ENCODE measurements at places on chromosomes 1 and 21.
A peak's percentile ranks its signal among the peaks of the same experiment; 100 is the strongest.

GRCh38 chr1:40143891-40144575, 17.2 kb upstream of the RLF start:
- peak; percentile 39 for DNase-seq

DNA sequence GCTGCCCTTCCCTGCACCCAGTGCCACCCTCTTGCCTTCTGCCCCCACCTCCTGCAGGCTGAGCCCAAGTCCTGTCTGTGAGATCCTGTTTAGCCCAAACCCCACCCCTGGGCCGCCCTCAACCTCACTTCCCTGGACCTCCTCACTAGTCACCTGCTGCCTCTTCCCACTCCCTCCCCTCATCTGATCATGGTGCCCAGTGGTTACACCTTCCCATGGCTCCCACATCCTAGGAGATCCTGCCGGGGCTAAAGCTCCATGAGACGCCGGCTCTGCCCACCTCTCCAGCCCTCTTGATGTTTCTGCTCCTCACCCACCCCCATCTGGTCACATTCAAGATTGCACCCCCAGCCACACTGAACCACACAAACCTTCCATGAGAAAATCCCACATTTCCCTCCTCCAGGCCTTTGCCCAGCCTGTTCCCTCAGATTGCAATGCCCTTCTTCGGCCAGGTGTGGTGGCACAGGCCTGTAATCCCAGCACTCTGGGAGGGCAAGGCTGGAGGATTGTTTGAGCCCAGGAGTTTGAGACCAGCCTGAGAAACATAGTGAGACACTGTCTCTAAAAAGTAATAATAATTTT, 17.0 kb downstream of the TTC39A start:
- DNase-seq, result peak; percentile 6

DNA sequence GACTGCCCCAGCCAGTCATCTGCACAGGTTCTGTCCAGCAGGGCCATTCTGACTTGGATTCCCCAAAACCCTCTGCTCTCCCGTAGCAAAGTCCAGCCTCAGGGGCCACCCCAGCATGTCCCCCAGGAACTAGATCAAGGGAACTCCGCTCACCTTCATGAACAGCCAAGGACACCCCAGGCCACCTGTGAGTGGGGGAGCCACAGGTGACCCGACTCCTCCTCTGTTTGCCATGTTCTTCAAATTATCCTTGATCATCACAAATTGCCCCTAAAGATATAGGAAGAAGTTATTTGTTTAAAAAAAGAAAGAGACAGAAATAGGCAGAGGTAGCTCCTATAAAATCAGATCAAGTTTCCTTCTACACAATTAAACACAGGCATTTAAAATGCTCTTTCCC, 475.0 kb downstream of the MATN1 start:
- no peak for DNase-seq

- no peak for DNase-seq
Observed at GRCh38 chr1:81654147-81654546, 146.6 kb upstream of the ADGRL2 start.

DNA sequence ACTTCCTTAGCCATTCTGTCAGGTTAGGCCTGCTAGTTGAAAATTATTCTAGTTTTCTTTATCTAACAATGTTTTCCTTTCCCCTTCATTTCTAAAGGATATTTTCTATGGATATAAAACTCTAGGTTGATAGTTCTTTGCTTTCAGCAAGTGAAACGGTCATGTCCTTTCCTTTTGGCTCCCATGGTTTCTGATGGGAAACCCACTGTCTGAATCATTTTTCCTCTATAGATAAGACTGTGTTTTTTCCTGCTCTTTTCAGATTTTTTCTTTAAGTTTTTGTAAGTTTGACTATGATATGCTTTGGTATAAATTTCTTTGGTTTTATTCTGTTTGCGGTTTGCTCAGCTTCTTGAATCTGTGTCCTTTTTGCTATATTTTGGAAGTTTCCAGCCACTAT, 800.9 kb downstream of the USP25 start:
- no peak for DNase-seq

GRCh38 chr1:156923670-156924477, 3.4 kb downstream of the LRRC71 start:
- DNase-seq, result no peak

DNA sequence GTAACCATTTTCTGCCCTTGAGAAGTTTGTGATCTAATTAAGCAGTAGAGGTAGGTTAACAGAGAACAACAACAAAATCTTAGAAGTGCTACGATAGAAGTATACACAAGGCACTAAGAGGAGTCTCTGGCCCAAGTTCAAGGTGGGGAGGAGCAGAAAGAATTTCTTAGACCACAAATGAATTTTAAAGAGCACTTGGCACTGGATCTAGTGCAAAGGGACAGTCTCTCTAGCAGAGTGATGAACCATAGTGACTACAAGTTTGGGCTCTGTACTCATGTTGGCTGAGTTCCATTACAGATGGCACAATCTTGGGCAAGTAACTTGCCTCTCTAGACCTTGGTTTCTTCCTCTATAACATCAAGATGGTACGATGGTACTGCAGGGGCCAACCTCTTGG, 33.3 kb upstream of the PIGC start:
- DNase-seq, result no peak

- no peak for DNase-seq
Observed at GRCh38 chr1:86646256-86646655, 58.1 kb upstream of the SH3GLB1 start.

GRCh38 chr1:68384321-68384813, 65.4 kb downstream of the RPE65 start:
- DNase-seq, result peak; percentile 97

DNA sequence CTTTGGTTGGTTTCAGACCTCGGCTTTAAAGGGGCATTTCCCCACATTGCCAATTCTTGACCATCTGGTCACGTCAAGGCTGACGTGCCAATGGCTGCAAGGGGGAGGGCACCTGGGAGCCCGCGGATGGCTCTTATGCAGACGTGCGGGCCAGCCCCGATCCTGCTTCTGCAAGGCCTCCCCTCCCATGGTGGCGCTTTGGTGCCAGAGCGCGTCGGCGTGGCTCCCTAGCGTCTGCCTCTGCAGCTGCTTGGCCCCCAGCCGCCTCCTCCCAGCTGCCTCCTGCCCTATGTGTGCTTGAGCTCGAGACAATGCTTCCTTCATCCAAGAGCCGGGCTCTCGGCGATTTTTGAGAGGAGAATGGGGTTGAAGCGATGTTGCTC, 29.1 kb downstream of the SKI start:
- DNase-seq, result no peak

- no peak for DNase-seq
Observed at GRCh38 chr1:242569867-242570266, 45.4 kb upstream of the PLD5 start.

GRCh38 chr1:245084551-245084950, 70.2 kb upstream of the KIF26B start:
- DNase-seq, result no peak

DNA sequence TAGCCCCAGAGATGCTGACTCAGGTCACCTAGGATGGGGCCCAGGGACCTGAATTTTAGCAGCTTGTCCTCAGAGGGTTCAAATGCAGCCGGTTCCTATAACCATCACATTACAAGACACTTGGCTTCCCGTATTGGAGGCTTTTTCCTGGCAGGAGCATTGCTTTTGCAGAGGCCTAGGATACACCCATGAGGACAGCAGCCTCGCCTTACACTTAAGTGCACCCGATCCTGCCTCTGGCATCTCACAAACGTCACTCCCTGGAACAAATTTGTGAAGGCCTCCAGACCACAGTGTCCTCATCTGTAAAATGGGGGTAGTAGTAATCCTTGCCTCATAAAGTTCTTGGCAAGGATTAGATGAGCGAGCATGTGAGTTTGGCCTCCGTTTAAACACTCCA, 130.0 kb downstream of the KAZN start:
- DNase-seq, result no peak

DNA sequence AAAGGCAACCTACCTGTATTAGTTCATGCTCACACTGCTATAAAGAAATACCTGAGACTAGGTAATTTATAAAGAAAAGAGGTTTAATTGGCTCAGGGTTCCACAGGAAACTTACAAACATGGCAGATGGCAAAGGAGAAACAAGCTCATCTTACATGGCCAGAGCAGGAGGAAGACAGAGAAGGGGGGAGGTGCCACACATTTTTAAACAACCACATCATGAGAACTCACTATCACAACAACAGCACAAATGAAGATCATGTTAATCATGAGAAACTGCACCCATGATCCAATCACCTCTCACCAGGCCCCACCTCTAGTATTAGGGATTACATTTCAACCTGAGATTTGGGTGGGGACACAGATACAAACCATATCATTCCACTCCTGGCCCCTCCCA, 90.6 kb upstream of the KCTD3 start:
- no peak for DNase-seq

DNA sequence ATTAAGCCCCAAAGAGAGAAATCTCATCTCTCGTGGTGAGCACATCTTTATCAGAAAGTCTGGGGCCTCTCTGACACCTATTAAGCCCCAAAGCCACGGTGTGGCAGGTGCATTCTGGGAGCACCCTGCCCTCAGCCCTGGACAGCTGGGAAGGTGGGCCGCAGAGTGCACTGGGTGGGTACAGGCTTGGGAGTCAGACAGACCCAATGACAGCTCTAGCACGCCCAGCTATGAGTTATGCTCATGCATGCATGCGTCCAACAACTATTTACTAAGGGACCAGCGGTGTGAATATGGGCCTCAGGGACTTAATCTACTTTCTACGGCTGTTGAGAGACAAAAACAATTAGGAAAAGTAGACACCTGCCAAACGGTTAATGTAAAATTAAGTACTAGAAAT, 46.6 kb downstream of the SLC66A1 start:
- DNase-seq, result no peak

GRCh38 chr1:40396420-40396819, 22.9 kb downstream of the SMAP2 start:
- DNase-seq, result no peak

- DNase-seq, result no peak
Observed at GRCh38 chr1:184017306-184017705, 20.2 kb downstream of the COLGALT2 start.

- DNase-seq, result no peak
Observed at GRCh38 chr1:61120246-61120840, 38.0 kb downstream of the NFIA start.

- no peak for DNase-seq
Observed at GRCh38 chr1:180521474-180522212, 19.3 kb upstream of the ACBD6 start.

DNA sequence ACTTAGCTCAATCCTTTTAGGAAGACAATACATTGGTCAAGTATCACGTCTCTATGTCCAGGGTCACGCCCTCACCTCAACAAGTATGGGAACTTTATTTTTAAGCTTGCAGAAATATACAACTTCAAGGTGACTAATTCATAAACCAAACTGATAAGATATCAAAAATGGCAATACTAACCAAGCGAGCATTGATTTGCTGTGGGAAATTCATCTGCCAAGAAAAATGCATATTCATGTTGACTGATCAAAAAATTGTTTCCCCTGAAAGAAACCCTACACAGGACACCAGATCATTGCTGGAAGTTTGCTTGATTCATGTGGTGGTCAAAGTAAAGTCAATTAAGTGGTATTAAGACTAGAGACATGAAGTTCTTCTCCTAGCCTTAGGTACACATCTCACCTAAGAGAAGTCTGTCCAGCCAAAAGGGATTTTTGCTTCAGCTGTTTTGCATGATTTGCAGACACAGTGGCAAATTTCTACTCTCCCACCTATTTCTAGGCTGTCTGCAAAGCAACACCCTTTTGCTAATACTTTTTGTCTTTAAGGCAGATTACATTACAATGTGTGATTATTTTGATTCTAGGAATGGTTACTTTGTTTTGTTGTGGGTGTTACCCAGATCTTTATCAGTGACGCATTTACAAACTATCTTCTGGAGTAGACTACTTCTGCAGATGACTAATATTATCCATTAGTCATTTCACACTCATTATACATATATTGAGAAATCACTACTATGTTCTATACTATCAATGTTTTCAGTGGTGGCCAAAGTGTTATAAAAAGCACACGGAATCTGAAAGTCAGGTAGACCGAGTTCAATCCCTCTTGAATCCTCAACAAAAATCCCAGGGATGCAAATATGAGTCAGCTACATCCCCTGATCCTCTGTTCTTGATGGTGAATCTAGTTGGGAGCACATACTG, 12.4 kb downstream of the SAMSN1 start:
- DNase-seq, result peak; percentile 88

DNA sequence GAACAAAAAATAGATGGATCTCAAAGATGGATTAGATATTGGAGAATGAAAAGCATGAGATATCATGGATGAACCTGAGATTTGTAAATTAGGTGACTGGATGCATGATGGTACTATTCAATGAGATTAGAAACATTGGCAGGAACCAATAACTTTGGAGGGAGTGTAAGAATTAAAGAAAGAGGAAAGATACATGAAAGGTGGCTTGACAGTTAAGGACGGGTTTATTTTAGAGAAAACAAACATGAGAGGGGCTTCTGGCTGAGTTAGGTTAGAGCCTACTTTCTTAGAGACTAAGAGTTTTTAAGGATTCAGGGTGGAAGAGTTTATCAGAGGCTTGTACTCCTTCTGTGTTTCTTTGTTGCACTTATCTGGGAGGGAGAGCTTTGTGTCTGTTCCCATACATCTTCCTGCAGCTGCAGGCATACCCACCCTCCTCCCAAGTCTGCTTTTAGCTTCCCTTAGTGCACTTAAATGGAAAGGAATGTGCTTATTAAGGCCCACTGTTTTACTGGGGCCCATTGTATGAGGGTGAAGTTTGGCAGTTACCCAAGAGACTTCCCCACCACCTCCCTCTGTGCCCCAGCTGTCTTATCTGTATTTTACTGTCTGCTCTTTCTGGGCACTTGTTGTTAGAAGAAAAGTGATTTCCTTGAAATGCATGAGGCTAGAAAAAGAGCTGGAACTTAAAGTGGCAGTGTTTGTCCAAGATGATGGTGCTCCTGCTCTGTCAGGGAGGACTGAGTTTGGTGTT, 26.1 kb upstream of the CR2 start:
- DNase-seq, result no peak

GRCh38 chr1:103461161-103462105, 64.1 kb upstream of the RNPC3 start:
- DNase-seq, result peak; percentile 30

DNA sequence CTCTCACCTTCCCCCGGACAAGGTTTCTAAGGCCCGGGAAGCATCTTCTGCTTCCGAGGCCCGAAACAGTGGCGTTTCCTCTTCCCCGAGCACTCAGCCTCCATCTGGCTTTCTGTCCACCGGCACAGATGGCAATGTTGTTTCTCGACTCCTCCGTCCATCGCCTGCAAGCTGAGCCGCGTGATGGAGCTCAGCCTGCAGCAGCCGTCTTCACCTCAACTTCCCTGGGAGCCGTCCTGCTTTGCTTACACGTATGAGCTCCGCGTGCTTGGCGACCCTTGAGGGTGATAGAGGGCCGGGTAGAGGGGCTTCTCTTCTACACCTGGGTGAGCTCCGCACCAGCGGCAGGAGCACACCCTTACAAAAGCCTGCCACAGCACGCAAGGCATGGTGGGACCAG, 80.4 kb downstream of the AJAP1 start:
- no peak for DNase-seq
